Stimulated activated CD8-positive, alpha-beta memory T cell treated with anti-CD3 and anti-CD28 coated beads, Interleukin-12 subunit alpha, Interleukin-12 subunit beta, amount 100 ng/mL, for 1 hour (primary cell): ENCODE measurements at places on chromosomes 12 and 14.
A peak's percentile ranks its signal among the peaks of the same experiment; 100 is the strongest.

DNA sequence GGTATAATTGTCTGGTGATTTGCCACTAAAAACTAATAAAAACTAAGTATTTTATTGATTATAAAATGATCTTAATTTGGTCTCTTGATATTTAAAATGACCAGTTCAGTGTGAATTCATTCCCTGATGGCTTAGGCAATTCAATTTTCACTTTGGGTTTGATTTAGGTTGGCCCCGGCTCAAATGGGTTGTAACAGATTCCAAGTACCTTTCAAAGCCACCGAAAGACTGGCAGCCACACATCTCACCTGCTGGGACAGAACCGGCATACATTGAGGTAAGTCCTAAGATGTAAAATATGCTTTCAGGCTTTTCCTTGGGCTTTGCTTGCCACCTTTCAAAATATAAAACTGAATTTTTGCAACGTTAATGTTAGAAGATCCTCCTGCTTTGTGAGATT lies 77.5 kb upstream of the ATF1 start:
- no peak for DNase-seq

DNA sequence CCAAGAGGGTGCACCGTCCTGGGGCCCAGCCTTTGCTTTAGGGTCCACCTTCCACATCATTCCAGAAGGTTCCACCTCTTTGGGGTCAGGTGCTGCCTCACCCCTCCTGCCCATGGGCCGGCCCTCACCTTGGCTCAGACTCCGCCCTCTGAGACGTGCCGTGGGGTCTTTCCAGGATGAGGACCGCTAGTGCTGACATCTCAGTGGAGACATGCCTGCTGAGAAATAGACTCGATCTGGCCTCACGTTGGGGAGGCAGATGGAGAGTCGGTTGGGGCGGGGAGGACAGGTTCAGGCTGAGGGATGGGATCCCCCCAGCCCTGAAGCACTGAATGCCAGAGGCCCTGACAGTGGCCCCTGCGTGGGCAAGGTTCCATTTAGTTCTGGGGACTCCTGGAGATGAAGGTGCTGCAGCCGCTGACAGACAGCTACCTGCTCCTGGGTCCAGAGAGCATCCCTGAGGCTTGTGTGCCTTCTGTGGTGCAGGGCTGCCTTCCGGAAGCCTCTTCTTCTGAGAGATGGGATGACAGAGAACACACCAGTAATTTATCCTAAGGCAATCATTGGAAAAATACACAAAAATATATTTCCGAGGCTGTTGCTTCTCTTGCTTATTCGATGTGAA lies 185.3 kb downstream of the KIF26A start:
- no peak for DNase-seq

DNA sequence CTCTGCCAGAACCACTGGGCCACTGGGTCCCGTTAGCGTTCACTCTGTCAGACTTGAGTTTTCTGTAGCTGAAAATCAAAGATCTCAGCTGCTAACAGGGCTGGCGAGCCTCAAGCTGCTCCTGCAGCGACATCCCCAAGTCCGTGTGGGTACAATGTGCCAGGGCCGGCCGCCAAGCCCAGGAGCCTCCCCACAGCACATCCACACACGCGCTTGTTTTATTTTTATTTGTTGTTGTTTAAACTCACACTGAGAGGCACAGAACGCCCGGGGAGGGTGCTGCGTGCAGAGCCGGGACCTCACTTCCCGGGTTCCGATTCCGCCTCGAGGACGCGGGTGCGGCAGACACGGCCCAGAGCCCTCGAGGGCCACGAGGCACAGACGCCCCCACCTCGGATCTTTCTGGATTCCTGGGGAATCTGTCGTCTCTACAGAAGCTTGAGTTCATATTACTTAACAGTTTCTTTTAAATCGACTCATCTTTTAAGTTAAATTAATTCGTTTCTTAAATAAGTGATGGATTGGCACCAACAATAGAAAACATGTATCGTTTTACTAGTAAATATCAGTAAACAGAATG lies 9.3 kb downstream of the GALNT9 start:
- DNase-seq = no peak

DNA sequence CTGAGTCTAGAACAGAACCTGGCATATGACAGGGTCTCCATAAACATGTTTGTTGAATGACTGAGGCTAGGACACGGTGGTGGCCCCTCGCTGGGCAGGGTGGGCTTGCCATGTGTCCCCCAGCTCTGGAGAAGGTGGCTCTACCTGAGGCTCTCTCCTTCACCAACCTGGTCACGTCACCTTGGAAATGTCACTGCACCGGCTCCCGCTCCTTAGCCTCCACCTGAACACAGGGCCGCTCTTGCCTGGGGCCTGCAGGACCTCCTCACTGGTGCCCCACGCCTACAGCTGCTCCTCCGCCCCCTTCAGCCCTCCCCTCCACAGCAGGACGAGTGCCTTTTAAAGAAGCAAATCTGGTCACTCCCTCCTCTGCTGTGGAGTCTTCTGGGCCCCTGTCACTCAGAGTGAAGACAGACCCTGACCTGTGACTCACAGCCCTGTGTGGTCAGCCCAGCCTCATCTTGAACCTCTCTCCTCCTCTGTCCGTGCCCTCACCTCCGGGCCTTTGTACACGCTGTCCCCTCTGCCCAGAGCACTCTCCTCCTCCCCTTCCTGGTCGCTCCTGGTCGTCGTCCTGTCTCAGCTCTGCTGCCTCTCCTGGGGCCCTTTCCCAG lies 81.0 kb downstream of the ADGRD1 start:
- no peak for DNase-seq

DNA sequence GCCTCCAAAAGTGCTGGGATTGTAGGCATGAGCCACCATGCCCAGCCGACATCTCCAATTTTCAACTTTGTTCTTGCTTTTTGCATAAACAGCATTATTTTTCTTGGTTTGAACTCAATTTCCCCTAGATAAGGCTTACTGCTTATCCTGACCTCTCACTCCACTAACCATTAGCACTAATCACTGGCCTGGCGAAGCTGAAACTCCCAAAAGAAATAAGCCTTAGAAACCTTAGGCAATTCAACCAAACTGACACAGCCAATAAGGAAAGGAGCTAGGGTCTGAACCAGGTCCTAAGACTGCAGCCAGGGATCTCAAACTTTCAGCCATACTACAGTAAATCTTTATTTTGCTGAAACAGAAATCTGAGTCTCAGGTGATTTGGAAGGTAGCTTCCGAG lies 448.0 kb downstream of the RMST start:
- DNase-seq = no peak

DNA sequence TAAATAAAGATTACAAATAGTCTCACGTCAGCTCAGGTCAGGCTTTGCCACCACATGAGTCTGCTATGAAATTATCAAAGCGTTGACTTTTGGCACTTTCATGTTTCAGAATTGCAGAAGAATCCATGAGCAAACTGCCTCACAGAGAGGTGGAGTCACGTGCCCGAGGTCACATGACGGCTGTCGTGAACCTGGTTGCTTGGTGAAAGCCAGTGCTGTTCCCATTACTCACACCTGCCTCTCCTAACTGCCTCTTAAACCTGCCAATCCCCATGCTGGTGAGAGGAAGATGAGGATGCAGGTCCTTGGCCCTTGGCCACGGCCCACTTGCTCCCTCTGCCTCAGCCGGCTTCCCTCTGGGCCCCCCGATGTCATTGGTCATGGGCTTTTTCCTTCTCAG lies 272.7 kb downstream of the BCL11B start:
- no peak for DNase-seq

GRCh38 chr14:63426838-63427352 lies 108.2 kb upstream of the GPHB5 start:
- no peak for DNase-seq

GRCh38 chr12:30979371-30980259 lies 53.1 kb downstream of the TSPAN11 start:
- no peak for DNase-seq

DNA sequence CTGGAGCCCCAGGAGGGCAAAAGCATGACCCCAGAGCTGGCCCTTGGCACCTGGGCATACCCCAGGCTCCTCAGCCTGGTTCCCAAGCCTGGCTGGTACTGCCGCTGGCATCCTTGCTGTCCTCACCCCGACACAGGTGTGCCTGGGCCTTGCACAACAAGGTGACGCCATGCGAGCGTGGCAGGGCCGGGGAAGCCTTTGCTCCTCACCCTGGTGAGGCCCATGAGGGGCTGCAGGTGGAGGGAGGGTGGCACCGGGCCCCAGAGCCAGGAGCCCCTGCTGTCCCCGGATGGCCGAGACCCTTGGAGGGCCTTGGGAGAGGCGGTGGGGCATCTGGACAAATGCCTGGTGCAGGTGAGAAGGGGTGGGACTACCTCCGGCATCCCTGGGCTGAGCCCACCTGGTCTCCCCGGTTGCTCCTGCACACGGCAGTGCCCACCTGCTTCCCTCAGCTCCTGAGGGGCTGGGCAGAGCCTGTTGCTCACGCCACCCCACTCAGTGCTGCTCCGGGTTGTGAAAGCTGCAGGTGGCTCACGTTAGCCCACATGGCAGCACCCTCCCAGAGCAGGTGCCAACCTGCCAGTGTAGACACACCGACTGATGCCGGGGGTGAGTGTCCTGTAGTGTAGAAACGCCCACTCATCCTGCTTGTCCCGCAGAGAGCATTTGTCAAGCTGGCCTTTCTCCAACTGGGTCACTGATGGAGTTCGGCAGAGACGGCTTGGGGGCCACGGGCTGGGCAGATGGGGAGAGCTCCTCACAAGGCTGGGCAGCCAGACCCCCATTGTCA lies 24.6 kb upstream of the KIF26A start:
- DNase-seq = no peak

DNA sequence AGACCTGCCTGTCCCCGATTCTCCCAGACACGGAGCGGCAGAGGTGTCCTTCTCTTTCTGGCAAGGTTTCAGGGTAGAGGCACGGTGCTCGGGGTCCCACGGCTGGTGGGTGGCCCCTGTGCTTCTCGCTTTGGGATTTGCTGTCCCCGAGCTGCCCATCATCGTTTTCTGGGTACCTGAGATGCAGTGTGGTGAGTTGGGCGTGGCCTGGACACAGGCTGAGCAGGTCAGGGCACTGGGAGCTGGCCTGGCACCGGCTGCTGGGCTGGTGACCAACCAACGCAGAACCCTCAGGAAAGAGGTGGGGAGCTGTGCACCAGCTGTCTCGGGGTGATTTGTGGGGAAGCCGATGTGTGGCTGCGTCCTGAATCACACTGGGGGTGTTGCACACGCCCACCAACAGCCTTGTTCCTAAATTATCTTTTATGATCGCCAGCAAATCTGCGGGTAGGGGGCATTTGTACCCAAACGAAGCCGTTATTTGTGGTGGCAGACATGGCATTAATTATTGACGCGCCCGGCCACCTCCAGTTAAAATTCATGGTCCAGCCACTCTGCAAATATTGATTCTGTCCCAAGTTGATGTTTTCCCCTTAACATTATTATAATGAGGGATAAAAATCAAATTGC lies 61.0 kb downstream of the KIF26A start:
- no peak for DNase-seq

GRCh38 chr12:3728686-3729085 lies 24.2 kb downstream of the CRACR2A start:
- DNase-seq = no peak

DNA sequence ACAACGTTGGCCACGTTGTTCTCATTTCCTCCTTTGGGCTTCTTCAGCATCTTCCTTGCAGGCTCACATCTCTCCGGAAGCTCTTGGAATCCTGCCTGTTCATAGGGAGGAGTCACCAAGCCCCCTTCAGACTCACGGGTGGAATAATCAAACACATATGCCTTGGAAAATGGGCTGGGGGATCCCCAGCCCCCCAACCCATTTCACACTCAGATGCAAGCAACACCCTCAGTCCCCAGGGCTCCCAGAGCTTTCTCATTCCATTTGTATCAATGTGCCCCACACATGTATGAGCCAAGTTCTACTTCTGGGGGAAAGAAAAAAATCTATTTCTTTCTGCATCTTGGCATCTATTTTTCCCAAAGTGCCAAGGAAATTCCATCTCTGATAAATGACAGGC lies 33.1 kb downstream of the WSCD2 start:
- DNase-seq = no peak

- peak; percentile 65 for DNase-seq
These were observed 1.6 kb downstream of the SUDS3 start for GRCh38 chr12:118377884-118378470.

- DNase-seq = no peak
These were observed 12.1 kb downstream of the VASH1 start for GRCh38 chr14:76773188-76773885.

DNA sequence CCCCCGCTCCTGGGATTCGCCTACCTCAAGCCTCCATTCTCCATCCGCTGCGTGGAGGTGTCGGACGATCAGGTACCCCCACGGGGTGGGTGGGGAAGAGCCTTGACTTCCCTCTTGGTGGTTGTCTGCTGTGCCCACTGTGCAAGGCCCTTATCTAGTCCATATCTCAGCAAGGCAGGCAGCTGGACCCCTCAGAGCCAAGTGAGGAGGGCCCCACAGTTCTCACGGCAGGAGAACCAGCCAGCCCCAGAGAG lies 39.9 kb downstream of the MMAB start:
- DNase-seq = no peak

GRCh38 chr12:24993793-24994192 lies 44.9 kb upstream of the BCAT1 start:
- no peak for DNase-seq

DNA sequence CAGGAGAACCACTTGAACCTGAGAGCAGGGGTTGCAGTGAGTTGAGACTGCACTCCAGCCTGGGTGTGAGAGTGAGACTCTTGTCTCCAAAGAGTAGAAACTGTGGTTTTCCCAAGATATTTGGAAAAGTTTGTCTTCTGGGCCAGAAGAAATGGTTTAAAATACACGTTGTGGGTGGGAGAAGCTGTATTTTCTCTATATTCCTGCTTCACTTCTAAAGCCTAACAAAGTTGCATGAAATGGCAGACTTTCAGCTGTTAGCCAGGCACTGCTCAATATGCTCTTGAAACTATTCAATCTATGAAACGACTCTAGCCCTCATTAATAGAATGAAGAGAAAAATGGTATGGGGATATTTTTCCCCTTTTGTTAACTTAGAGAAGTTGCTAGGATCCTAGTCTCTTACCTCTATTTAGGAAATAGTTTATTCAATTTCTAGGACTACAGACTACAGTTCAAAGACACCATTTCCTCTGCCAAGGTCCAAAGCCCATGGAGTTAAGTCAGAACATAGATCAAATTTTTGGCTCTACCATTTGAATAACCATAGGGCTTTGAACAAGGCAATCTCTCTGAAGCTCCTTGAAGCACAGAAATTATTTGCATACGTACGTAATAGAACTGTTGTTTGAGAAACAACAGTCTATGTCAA lies 49.3 kb upstream of the OR5AU1 start:
- no peak for DNase-seq

DNA sequence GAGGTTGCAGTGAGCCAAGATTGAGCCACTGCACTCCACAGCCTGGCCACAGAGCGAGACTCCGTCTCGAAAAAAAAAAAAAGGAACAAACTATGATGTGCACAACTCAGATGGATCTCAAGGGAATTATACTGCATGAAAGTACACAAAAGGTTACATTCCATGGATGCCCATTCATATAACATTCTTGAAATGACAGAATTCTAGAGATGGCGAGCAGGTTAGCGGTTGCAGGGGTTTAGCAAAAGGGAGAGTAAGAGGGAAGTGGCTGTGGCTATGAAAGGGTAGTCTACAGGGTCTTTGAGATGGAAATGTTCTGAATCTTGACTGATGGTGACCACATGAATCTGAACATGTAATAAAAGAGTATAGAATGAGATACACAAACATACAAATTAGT lies 49.7 kb downstream of the CKB start:
- no peak for DNase-seq

- DNase-seq = no peak
These were observed 158.7 kb downstream of the SYT1 start for GRCh38 chr12:79023261-79023660.
